Activated CD4-positive, alpha-beta T cell treated with anti-CD3 and anti-CD28 coated beads, Interleukin-2, amount 50 U/mL, for 4 hours (primary cell): ENCODE measurements at places on chromosomes 3 and 15.

GRCh38 chr3:31733234-31733667, 200.5 kb downstream of the STT3B start:
- no peak for DNase-seq

GRCh38 chr15:68817304-68818065, 3.2 kb downstream of the ANP32A start:
- DNase-seq = peak; percentile 70

GRCh38 chr3:170171563-170171962, 10.0 kb downstream of the PHC3 start:
- no peak for DNase-seq

GRCh38 chr3:169596126-169596525, 67.4 kb downstream of the MECOM start:
- no peak for DNase-seq

- DNase-seq = no peak
Observed at GRCh38 chr3:185658504-185658912, 72.4 kb downstream of the SENP2 start.

DNA sequence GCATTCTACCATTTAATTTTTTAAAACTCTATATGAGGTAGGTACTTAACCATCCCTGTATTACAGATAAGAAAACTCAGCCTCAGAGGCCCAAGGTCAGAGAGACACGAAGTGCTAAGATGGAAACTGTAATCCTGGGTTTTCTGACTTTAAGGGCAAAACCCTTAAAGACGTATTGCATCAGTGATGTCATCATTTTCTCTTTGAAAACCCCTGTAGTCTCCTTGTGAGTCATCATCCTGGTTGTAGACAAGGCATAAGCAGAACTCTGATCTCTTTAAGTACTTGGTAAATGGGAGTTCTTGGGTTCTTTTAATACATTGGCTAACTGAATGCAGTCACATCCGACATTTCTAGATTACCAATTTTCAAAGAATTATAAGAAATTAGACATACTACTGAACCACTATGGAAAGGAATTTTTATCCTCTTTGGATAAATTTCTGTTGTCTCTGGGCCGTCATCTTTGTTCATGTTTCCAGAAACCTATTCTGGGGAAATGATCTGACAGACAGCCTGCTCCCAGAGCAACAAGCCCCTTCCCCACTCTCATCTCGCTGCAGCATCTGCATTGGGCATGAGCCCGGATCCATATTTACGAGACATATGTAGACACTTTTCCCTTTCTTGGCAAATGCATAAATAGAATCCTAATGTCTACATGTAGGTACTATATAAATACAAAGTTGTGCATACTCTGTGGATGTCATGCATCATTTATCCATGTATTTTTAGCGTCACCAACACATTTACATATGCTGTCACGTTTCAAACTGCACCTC, 48.7 kb upstream of the MDFIC2 start:
- no peak for DNase-seq

DNA sequence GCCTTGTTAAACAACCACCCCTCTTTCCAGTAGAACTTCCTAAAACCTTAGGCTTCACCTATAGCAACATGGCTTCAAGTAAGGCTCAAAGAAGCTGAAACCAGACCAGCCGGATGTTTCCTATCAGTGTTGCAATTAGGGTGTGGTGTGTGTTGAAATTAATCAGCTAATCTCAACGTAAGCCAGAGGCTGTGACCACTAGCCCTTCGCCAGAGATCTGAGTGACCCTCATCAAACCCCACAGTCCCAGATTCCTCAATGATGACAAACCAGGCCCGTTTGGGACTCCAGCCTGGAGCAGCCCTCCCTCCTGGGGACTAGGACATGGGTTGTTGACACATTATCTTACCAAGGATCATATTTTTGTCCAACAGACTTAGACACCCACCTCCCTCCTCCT, 27.3 kb downstream of the CYP11A1 start:
- no peak for DNase-seq
